Caki2 (cell line): ENCODE measurements at places on chromosomes 7 and 10. TPM values are rescaled to one million over a fixed set of nuclear protein-coding genes. Genes with fewer than 3 reads are reported as not detected.

GRCh38 chr10:90407131-90407530 lies 450.7 kb downstream of the HTR7 start:
- DNase-seq = peak; percentile 23

GRCh38 chr7:111090846-111091245 lies at the start of gene LRRN3:
Gene LRRN3 (plus strand): TSS chr7:111091127. CDS start chr7:111122773, 31,646 bp downstream.
- no peak for DNase-seq

- peak; percentile 2 for DNase-seq
Observed at GRCh38 chr7:112571852-112572607, 91.2 kb downstream of the LSMEM1 start.

- no peak for DNase-seq
Observed at GRCh38 chr7:19762631-19763030, 10.8 kb downstream of the TMEM196 start.

DNA sequence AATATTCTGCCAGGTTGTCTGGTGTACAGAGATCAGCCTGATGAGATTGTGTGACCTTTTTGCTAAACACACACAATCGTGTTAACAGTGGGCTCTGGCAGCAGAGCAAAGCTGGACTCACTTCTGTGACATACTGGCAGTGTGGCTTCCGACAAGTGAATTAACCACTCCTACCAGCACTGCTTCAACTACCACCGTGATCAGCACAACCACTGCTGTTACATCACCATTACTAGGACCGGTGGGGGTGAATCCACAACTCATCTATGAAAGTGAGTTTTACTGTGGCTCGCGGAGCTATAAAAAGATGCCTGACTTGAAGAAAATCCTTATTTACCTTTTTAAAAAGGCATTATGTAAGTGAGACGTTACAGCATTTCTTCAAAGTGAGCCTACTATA lies 135.6 kb downstream of the WDR37 start:
- DNase-seq = no peak

DNA sequence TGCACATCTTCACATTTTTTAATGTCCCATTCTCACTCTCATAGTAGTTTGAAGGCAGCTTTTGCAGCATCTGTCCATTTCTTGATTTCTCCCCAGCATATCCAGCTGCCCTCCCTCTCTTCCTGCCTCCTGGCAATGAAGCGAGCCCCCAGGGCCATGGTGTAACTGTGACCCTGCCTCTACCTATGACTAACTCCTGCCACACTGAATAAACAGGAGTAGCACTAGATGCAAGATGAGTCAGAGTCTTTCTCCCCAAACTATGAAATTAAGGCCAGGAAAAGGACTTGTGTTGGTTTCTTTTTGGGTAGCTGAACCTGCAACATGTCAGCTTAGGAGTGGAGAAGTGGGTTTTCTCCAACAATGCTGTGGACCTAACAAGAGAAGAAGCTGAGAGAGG lies 329.0 kb downstream of the RNLS start:
- peak; percentile 65 for DNase-seq

DNA sequence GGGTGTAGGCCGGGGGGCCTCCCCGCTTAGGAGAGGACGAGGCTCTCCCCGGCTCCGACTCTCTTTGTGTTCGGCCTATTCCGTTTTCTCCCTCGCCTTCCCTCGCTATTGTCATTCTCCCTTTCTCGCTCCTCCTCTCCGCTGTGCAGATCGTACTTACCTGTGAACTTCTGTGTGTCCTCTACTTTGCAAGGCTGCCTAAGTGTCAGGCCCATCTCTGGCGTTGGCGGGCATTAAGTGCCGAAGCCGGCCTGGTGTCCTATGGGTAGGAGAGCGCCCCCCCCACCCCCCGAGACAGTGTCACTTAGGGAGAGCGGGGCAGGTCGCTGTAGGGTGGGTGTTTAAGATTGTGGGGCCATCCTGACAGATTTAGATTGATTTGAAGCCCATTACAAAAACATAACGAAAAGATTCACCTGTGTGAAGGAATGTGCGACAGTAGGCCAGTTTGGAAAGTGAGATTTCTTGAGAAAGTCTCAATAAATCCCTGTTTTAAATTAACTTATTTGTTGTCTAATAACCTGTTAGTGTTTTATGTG lies 579 bp downstream of the RBM33 start:
- DNase-seq = peak; percentile 43

DNA sequence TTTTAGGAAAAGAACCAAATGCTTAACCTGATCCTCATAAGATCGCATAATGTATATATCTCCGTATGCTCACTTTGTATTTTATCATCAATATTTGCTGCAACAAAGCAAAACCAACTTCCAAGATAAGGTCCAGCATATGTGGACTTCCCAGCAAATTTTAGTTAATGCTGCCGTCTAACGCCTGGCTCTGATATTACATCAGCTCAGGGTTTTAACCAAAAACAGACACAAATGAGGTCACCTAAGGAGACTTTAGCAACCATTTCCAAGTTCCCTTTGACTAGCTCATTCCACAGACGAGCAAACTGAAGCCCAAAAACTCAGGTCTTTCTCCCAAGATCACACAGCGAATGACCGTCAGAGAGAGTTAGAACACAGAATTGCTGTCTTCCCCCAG lies 59.4 kb upstream of the UCN3 start:
- DNase-seq = no peak

DNA sequence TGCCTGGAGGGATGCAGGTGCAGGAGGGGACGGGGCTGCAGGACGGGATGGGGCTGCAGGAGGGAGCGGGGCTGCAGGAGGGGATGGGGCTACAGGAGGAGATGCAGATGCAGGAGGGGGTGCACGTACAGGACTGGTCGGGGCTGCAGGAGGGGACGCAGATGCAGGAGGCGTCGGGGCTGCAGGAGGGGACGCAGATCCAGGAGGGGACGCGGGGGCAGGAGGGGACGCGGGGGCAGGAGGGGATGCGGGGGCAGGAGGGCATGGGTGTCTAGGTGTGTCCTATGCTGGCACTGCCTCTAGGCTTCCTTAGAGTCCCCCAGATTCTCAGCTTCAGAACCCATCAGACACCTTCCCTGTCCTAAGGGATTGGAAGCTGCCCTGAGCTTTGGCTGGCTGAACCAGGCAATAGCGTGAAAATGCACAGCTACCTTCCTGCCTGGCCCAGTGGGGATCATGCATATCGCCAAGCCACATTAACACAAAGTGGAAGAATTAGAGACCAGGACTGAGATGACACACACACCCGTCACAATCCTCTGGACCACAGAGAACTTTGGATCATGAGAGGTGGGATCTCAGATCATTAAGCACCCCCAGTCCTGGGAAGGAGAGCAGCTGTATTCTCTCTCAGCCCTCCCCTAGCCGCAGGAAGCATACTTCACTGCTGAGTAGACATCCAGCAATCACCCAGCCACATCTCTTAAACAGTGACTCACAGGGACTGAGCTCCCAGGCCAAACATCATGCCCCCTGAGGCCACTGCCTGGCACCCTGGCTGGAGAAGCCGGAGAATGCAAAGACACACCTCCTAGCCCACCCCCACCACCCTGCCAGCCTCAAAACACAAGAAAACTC lies 67.3 kb downstream of the VWA2 start:
- peak; percentile 94 for DNase-seq

DNA sequence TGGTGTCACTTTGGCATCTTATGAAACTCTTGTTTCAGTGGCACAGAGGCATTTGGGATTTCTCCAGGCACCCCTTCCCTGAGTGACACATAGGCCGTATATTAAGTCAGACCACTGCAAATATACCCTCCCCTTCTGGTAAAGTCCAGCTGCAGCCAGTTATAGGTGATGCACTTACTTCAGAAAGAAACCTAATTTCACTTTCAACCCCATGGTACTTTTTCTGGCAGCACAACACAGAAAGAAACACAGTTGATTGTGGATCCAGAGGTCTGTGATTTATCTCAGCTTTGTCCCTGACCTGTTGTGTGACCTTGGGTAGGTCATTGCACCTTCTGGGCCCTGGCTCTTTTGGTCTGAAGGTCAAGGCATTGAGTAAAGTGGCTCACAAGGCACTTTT lies 173.2 kb downstream of the BUB3 start:
- no peak for DNase-seq

DNA sequence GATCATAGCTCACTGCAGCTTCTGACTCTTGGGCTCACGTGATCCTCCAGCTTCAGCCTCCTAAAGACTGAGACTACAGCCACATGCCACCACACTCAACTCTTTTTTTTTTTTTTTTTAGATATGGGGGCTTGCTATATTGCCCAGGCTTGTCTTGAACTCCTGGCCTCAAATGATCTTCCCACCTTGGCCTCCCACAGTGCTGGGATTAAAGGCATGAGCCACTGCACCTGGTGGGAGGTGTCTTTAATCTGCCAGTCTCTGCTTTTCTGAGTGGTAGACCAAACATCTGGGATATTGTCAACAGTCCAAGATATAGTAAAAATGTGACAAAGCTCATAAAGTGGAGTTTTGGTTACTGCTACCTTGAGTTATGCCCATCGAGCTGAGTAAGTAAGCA lies 104.9 kb upstream of the FOXP2 start:
- no peak for DNase-seq

GRCh38 chr7:50660040-50660829 lies 95.0 kb upstream of the DDC start:
- DNase-seq = no peak

- DNase-seq = no peak
Observed at GRCh38 chr10:28020080-28020860, 21.4 kb upstream of the ODAD2 start.

DNA sequence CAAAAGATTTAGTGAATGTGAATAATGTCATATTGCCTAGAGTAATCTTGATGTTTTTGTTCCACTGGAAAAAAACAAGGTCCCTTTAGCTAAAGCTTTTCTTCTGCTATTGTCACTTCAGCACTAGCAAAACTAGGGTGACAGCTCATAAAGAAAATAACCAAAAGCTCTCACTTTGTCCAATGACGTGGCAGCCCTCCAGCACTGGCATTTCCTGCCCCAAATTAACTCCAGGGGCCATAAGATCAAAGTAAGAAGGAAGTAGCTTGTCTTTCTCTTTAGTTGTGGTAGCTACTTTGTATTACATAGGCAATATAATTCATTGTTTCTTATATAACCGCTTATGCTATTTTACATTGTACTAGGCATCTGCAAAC lies 47.3 kb downstream of the LRRN3 start:
- DNase-seq = peak; percentile 68

DNA sequence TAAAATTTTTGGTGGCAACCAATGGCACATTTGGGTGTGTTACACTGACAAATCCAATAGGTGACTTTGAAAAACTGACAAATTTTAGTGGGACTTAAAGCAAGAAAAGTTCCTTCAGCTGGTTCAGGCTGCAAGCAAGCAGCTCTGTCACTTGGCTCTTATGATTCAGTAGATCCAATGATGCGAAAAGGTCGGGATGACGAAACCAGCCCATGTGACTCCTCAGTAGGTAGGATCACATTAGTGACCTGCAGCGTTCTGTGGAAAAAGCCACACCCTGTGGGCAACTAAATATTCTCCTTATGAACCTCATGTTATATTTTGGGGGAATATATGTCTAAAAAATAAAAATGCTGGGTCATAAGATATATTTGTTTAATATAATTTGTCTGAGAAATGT lies 13.3 kb upstream of the TSGA13 start:
- peak; percentile 54 for DNase-seq

GRCh38 chr7:134694299-134694698 lies 47.6 kb downstream of the BPGM start:
- DNase-seq = no peak

GRCh38 chr7:87106974-87107612 lies 45.2 kb upstream of the DMTF1 start:
- DNase-seq = no peak

- DNase-seq = no peak
Observed at GRCh38 chr7:107579554-107579884, 527 bp upstream of the BCAP29 start.

The GARS1 gene
- total RNA-seq = 194 and 210 TPM in 2 replicates

The CYP2C19 gene
- total RNA-seq = 0.41 TPM in 1 of 2 replicates, not detected in the other

The XRCC2 gene
- total RNA-seq = 0.98 and 2.6 TPM in 2 replicates

The NUP42 gene
- 30.1 and 51.0 TPM in 2 replicates for total RNA-seq

The MKI67 gene
- 8.8 and 10.5 TPM in 2 replicates for total RNA-seq

The CDNF gene
- total RNA-seq = 0.34 TPM in 1 of 2 replicates, not detected in the other
